Testis (tissue), 5 donors: ENCODE measurements at places on chromosomes 11 and 22. TPM values are rescaled to one million over a fixed set of nuclear protein-coding genes. Genes with fewer than 3 reads are reported as not detected.

Gene CALCB
- total RNA-seq, result 1.2 TPM

Gene FJX1
- 2.8 TPM for total RNA-seq

Gene TLCD5
- total RNA-seq, result 14.0 TPM

Gene MYEOV
- 0.43 TPM for total RNA-seq

Gene MRE11
- 15.2 TPM for total RNA-seq

Gene KRTAP5-8
- 0.39 TPM for total RNA-seq

DNA sequence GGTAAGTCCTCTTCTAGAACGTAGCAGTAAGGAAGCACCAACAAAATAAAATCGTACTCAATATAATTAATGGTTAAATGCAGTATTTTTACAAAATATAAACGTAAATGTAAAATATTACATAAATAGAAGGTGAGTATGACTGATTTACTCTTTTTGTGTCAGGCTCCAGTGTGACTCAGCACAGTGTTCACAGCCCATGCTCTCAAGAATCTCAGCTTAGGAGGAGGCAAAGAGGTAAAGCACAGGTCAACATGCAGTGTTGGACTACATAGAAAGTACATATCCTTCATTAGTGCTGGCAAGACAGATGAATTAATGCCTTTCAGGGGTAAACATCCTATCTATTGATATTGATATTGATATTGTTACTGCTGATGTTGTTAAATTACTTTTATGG, 2050.6 kb upstream of the RAG2 start:
- H3K4me1 ChIP-seq, result no peaks in the 10 kb centered on the region
- no peak for DNase-seq
- no peak overlapping the region for H3K27ac ChIP-seq

DNA sequence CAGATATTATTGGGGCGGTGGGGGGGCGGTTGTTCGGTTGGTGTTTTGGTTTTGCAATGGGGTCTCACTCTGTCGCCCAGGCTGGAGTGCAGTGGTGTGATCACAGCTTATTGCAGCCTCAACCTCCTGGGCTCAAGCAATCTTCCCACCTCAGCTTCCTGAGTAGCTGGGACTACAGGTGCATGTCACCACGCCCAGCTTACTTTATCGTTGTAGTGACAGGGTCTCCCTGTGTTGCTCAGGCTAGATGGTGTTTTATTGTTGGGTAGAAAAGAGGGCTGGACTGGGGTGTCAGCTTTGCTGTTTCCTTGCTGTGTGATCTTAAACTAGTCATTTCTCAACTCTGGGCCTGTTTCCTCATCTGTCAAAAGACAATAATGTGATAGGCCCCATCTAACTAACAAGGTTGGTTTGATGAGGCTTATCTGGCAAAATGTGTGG, 17.5 kb upstream of the MYH9 start:
- H3K27ac ChIP-seq, result no peak overlapping the region
- H3K4me1 ChIP-seq, result peaks cover 2% of the 10 kb centered on the region
- no peaks in the 10 kb centered on the region for H3K27me3 ChIP-seq
- no peak overlapping the region for H3K4me3 ChIP-seq
- no peak for DNase-seq

- H3K27me3 ChIP-seq, result no peaks in the 10 kb centered on the region
- H3K4me3 ChIP-seq, result no peak overlapping the region
- DNase-seq, result no peak
- no peaks in the 10 kb centered on the region for H3K4me1 ChIP-seq
- H3K36me3 ChIP-seq, result no peaks in the 10 kb centered on the region
Measured at GRCh38 chr22:47374273-47374771, 611.9 kb downstream of the TBC1D22A start.

GRCh38 chr11:46682773-46683752, 17.4 kb downstream of the ARHGAP1 start:
- H3K27ac ChIP-seq, result no peak overlapping the region
- DNase-seq, result no peak
- H3K27me3 ChIP-seq, result no peaks in the 10 kb centered on the region
- H3K4me1 ChIP-seq, result no peaks in the 10 kb centered on the region

DNA sequence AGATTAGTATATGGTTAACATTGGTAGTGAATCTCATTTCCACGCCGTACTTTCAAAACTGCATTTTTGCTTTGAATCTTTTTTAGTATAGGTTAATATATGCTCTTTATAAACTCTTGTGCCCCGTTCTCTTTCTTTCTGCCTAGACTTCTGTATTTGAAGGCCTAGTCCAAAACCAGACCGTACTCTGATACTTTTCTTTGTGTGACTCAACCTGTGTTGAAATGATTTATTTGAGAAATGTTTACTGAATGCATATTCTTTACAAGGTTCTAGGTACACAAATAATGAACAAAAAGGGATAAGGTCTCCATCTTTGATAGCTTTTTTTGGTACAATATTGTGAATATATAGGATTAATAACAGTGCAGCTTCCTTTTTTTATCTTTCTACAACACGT, 68.3 kb downstream of the HIPK3 start:
- DNase-seq, result no peak
- H3K27me3 ChIP-seq, result no peaks in the 10 kb centered on the region
- H3K36me3 ChIP-seq, result no peaks in the 10 kb centered on the region
- peak overlapping the region; percentile 78 for H3K27ac ChIP-seq
- H3K4me1 ChIP-seq, result peaks cover 34% of the 10 kb centered on the region
- no peak overlapping the region for H3K4me3 ChIP-seq

DNA sequence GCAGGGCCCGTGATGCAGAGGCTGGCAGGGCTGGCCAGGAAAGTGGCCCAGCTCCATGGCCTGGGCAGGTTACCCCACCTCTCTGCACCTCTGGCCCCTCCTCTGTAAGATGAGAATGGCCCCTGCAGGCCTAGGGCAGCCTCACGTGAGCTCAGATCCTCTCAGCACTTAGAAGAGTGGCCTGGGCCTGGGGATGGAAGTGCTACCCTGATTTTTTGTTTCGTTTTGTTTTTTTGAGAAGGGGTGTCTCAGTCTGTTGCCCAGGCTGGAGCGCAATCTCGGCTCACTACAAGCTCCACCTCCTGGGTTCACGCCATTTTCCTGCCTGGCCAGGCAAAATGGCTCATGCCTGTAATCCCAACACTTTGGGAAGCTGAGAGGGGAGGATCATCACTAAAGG, 982 bp downstream of the APOBEC3H start:
- peaks cover 34% of the 10 kb centered on the region for H3K4me1 ChIP-seq
- H3K27me3 ChIP-seq, result no peaks in the 10 kb centered on the region
- peak; percentile 51 for DNase-seq

DNA sequence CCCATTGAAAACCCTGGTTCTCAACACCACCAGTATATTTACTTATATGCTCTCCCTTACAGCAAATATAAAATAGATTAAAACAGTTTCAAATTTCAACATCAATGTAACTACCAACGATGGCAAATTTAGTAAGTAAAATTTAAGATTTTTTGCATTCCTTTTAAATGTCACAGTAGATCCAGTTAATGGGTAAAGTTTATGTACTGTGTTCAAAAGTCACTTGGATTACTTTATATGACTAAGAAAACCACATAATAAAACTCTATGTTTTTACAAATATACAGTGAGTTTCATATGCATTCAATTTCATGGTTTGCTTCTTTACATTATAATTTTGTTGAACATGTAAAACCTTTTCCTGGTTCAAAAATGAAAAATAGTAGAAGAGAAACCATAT, 364.6 kb downstream of the AASDHPPT start:
- no peaks in the 10 kb centered on the region for H3K27me3 ChIP-seq
- H3K36me3 ChIP-seq, result no peaks in the 10 kb centered on the region
- no peak for DNase-seq
- no peak overlapping the region for H3K27ac ChIP-seq
- H3K4me1 ChIP-seq, result no peaks in the 10 kb centered on the region

DNA sequence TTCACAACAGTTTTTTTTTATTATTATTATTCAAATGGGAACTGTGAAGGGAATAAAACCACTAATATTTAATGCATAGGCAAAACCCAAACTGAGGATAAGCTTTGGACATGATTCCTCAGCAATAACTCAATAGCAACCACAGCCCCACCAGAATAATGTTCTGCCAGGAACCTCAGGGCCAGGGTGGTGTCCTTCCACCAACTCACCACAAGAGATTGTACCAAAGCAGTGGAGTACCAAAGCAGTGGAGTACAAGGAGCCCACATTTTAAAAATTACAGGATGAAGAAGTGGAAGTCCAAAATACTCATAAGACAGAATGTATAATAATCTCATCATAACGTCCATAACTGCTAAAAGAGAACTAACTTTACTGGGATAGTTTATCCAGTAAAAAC, 32.5 kb upstream of the FZD4 start:
- no peaks in the 10 kb centered on the region for H3K4me1 ChIP-seq
- H3K4me3 ChIP-seq, result no peak overlapping the region
- H3K27me3 ChIP-seq, result no peaks in the 10 kb centered on the region
- DNase-seq, result no peak

DNA sequence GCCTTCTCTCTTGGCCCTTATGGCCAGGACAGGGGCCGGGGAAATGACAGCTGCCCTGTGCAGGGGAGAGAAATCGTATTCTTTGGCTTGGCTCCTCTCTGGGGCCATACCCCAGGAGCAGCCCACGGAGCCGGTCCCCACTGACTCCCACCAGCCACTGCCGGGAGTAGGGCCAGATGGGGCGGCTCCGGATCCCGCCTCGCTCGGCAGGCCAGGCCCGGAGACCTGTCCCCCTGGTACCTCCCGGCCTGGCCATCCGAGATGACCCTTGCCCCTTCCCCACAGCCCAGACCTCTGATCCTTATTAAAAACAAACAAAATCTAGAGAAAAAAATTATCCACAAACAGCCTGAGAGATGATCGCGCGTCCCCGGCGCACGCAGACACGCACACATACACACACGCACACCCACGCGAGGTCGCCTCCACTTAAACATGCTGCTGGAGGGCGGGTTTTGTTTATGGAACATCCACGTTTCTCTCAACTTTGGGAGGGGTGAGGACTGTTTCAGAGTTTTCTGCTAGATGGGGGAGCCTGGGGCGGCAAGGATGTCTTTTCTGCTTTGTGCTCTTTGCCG, 59.1 kb downstream of the IGLL1 start:
- H3K36me3 ChIP-seq, result no peaks in the 10 kb centered on the region
- H3K27ac ChIP-seq, result peak overlapping the region; percentile 98
- H3K4me3 ChIP-seq, result peak overlapping the region; percentile 54
- H3K27me3 ChIP-seq, result no peaks in the 10 kb centered on the region
- DNase-seq, result peak; percentile 65

GRCh38 chr11:8060801-8061554, 20.0 kb upstream of the TUB start:
- peak overlapping the region; percentile 77 for H3K27ac ChIP-seq
- no peaks in the 10 kb centered on the region for H3K36me3 ChIP-seq
- no peak overlapping the region for H3K4me3 ChIP-seq
- H3K4me1 ChIP-seq, result peaks cover 27% of the 10 kb centered on the region
- no peaks in the 10 kb centered on the region for H3K27me3 ChIP-seq
- DNase-seq, result no peak

DNA sequence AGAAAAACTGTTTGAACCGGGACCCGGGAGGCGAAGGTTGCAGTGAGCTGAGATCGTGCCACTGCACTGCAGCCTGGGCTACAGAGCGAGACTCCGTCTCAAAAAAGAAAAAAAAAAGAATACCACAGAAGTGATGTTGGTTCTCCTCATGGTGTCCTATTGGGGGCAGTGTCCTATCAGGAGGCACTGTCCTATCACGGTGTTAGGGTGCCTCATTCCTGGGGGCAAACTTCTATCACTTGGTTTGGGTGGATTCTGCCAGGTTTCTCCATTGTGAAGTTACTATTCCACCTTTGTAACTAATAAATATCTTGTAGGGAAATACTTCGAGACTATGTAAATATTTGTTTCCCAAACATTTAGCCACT, 19.6 kb downstream of the PRR14L start:
- DNase-seq, result no peak
- H3K27me3 ChIP-seq, result no peaks in the 10 kb centered on the region
- no peak overlapping the region for H3K4me3 ChIP-seq
- H3K27ac ChIP-seq, result no peak overlapping the region
- no peaks in the 10 kb centered on the region for H3K36me3 ChIP-seq

- no peaks in the 10 kb centered on the region for H3K4me1 ChIP-seq
- no peak for DNase-seq
- no peaks in the 10 kb centered on the region for H3K27me3 ChIP-seq
- H3K27ac ChIP-seq, result no peak overlapping the region
- H3K36me3 ChIP-seq, result no peaks in the 10 kb centered on the region
Measured at GRCh38 chr22:17990942-17991341, 33.4 kb downstream of the MICAL3 start.

DNA sequence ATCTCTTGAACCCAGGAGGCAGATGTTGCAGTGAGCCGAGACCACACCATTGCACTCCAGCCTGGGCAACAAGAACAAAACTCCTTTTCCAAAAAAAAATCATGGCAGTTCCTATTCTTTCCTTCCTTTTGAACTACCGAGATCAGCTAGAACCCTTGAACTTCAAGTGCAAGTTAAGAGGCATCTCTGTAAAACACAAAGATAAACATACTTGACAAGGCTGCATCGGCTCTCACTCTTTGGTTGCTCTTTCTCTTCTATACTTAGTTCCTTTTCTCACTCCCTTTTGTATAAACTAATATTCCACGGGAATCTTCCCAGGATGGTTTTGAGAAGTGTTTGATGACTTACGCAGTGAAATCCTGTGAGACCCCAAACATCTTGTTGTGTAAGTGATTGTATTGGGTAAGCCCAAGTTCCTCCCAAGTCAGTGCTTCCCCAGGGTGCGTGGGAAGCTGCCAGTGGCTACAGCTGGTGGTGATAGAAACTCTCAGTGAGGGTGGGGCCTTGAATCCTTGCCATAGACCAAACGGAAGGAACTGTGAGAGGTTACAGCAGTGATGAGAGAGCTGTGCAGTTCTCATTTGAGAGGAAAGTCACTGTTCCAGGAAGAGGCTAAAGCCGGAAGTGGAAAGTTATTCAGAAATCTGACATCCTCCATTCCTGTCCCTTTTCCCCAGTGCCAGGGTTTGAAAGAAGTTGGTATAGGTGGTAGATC, 24.1 kb upstream of the CDC42EP2 start:
- no peak overlapping the region for H3K4me3 ChIP-seq
- H3K36me3 ChIP-seq, result no peaks in the 10 kb centered on the region
- peaks cover 35% of the 10 kb centered on the region for H3K4me1 ChIP-seq
- DNase-seq, result peak; percentile 87
- H3K27me3 ChIP-seq, result no peaks in the 10 kb centered on the region
